ENCODE measurements at places on chromosomes 12 and 14.

- no peak for DNase-seq
These were observed 159.9 kb downstream of the CAPZA3 start for GRCh38 chr12:18897823-18898222.

DNA sequence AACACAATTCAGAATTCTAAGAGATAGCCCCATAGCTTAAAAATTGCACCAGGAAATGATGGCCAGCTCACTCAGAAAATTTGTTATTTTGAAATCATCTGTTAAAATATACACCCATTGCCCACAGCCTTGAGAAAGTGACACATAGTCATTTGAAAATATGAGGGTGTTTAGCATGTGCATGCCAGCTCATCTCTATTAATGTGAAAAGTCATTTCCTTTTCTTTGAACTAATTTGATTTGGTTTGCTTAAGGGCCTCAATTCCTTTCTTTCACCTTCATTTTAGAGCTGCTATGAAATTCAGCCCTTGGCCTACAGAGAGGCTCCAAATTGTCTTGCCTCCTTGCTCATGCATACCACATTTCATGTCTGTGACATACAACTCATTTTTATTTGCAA is 241.4 kb downstream of the PHLDA1 start:
- no peak for DNase-seq

- no peak for DNase-seq
These were observed 220.1 kb downstream of the ADAMTS20 start for GRCh38 chr12:43331935-43332334.

DNA sequence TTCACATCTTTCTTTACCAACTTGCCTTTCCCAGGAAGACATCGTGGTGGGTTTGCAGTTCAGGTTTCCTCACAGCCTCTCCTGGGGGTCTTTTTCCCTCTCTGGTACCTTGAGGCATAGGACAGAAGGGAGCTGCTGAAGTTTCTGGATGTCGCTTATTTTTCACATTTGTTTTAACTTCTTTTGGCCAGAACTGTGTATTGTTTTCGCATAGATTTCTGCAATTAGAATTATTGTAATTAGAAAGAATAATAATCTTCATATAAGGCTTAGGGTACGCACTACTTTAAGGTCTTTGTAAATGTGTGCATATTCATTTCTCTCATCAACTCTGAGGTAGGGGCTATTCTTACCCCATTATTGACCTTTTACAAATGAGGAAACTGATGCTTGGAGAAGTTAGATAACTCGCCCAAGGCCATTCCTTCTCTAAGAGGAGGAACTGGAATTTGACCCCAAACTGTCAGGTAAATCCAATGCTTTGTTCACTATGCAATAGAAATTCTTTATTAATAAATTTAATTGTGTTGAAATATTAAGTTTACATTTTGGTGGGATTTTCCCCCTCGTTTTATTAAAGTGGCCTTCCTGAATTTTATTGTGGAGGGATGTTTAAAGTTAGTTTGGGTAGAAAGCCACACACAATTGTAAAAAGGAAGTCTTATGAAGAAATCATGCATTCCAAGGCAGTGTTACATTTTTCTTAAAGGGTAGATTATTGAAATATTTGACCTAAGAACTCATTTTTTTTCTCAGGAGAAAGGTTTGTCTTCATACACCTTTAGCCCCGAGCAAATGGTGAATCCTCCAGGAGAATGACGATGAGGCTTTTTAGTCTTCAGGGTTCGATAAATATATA is 12.1 kb upstream of the SLC38A2 start:
- DNase-seq: no peak

DNA sequence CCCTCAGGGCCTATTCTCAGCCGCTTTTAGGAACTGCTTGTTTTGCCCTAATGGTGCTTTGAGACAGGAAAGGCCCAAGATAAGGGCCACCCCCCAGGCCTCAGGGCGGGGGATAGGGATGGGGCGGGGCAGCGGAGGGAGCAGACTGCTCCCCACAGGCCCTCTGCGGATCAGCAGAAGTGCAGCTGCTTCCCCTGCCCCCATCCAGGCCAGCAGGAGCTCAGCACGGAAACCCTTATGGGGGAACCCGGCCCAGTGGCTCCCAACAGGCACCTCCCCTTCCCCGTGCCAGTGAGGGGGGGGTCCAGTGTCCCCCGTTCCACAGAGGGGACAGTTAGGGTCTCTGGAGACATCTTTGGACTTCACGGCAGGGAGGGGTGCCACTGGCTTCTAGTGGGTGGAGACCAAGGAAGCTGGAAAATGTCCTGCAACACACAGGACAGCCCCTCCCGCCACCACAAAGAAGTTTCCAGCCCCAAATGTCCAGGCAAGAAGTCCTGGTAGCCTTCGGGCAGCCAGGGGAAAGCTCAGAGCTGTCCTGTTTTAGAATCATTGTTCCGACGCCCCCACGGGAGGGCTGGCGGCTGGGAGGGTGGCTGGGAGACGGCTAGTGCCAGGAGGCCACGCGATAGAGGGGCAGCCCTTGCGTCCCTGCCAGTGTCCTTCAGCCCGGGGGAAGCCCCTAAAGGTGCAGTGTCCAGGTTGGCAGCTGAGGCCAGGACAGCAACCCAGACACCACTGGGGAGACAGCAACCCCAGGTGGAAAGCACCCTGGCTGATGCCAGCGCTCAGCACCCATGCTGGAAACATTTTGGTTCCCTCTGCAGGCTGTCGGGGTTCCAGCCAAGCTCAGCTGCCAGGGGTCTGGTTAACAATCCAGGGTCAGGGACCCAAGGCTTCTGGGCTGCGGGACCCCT is 10.4 kb upstream of the GPR132 start:
- DNase-seq: no peak

- DNase-seq: no peak
These were observed 59.5 kb upstream of the RNU6-7 start for GRCh38 chr14:32142341-32142740.
